Activated CD4-positive, alpha-beta T cell treated with anti-CD3 and anti-CD28 coated beads, Interleukin-2, amount 50 U/mL, for 1 hour (primary cell): ENCODE measurements at places on chromosomes 16 and 17.

GRCh38 chr16:85556456-85557082, 56.6 kb upstream of the GSE1 start:
- peak; percentile 45 for DNase-seq

DNA sequence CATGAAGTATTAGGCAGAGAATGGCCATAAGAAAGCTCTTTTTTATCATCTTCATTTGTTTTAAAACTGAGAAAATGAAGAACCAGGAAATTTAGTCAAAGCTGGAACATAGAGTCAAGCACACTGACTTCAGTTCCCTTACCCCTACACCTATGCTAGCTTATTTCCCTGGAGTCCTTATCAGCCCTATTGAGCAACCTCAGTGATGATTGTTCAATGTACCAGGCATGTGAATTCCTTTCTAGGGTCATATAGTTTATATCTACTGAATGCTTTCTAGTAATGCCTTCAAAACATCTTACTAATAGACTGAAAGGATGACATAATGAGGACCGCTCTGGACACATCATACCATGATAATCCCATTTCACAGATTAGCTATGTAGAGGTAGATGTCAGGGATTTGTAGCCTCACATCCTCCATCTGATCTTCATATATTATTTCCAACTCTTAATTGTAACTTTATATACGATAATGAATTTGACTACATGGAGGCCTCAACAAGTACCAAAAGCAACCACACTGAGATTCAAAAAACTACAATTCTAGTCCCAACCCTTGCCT, 460.4 kb upstream of the DYNLRB2 start:
- DNase-seq = no peak

GRCh38 chr17:15238057-15238456, 27.1 kb downstream of the PMP22 start:
- no peak for DNase-seq

GRCh38 chr16:66741169-66741900, 10.1 kb downstream of the DYNC1LI2 start:
- DNase-seq = no peak

- DNase-seq = no peak
Observed at GRCh38 chr17:16459855-16460550, 32.0 kb downstream of the LRRC75A start.

DNA sequence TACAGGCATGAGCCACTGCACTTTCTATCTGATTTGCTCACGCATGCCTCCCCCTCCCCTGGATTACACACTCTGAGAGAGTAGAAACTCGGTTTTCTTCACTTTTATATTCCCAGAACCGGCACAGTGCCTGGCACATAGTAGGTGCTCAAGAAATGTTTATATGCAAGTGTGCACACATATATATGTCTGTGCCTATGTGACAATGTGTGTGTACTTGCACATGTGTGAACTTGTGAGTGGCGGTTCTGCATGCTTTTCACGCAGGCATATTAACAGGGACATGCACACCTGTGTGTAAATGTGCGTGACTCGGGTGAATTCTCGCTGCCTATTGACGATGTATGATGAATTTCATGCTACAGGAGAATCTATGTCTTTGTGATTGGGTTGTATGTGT, 22.1 kb upstream of the IL21R start:
- no peak for DNase-seq

DNA sequence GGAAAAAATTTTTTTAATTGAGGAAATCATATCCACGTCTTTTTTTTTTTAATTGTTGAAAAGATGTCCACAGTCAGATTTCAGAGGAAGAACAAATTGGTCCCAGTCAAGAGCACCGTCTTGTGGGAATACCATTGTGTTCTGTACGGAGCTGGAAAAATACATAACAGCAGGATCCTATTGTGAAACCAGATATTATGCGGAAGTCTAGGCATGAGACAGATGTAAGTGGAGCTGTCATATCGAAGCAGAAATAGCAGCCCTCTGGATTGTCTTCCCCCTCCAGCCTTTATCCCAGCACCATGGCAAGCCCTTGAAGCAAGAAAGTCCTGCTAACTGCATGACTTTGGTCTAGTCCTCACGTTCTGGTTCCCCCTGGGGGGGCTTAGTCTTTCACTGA, 391.6 kb upstream of the ASIC2 start:
- DNase-seq = no peak

GRCh38 chr17:78992542-78993212, 13.0 kb upstream of the LGALS3BP start:
- no peak for DNase-seq

GRCh38 chr16:19926449-19927390, 42.1 kb upstream of the GPRC5B start:
- DNase-seq = no peak

- DNase-seq = no peak
Observed at GRCh38 chr17:34519282-34519681, 60.1 kb upstream of the TMEM132E start.

- DNase-seq = peak; percentile 38
Observed at GRCh38 chr17:38877130-38877851, 7.4 kb downstream of the LASP1 start.

GRCh38 chr16:30082545-30083090, 6.8 kb downstream of the PPP4C start:
- no peak for DNase-seq

- DNase-seq = no peak
Observed at GRCh38 chr17:69760562-69760961, 314.5 kb upstream of the KCNJ16 start.

GRCh38 chr16:3444032-3444388, 530 bp downstream of the NAA60 start:
- no peak for DNase-seq

DNA sequence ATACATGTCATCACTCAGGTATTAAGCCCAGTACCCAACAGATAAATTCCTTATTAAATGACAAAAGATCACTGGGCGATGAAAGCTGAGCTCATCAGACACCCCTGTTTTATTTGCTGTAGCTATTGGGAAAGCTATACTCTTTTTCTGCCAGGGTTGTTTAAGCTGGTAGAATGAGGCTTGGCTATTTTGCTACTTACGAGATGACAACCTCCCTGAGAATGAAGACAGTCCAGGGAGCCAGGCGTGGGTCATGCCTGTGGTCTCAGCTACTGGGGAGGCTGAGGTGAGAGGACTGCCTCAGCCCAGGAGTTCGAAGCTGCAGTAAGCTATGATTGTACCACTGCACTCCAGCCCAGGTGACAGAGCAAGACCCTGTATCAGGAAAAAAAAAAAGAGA, 4.3 kb upstream of the SH2B1 start:
- no peak for DNase-seq

DNA sequence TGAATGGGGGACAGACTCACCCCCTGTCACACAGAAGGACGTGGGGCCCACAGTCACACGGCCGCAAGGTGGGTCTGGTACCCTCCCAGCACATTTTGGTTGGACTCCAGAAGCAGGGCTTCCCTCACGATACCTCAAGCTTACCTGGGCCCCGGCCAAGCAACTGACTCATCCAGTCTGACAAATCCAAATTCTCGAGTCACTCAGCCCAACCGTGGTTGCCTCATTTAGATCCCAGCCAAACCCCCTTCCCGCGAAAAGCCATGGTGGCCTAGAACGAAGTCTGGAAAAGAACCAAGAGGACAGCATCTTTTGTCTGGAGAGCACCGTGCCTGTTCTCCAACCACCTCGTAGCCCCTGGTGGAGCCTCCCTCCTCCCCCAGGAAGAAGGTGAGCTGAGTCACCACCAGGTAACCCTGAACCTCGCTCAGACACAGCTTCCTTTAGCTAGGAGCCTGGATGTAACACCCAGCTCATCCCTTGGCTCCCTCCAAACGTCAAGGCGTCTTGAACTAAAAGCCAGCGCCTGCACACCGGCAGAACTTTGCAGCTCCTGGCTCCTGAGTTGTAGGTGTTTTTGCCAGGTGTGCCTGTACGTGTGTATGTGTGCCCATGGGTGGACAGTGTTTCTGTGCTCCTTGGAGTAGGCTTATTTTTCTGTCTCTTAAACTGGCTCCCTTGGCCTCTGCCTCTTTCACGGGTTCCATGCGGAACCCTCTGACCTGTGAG, 78.9 kb downstream of the CMIP start:
- DNase-seq = no peak

- DNase-seq = no peak
Observed at GRCh38 chr16:69822174-69822935, 60.2 kb downstream of the WWP2 start.

GRCh38 chr17:72381597-72382397, 261.0 kb downstream of the SOX9 start:
- DNase-seq = no peak

- no peak for DNase-seq
Observed at GRCh38 chr17:1412185-1413110, 12.4 kb upstream of the YWHAE start.

GRCh38 chr16:25988084-25988483, 296.3 kb downstream of the HS3ST4 start:
- no peak for DNase-seq

DNA sequence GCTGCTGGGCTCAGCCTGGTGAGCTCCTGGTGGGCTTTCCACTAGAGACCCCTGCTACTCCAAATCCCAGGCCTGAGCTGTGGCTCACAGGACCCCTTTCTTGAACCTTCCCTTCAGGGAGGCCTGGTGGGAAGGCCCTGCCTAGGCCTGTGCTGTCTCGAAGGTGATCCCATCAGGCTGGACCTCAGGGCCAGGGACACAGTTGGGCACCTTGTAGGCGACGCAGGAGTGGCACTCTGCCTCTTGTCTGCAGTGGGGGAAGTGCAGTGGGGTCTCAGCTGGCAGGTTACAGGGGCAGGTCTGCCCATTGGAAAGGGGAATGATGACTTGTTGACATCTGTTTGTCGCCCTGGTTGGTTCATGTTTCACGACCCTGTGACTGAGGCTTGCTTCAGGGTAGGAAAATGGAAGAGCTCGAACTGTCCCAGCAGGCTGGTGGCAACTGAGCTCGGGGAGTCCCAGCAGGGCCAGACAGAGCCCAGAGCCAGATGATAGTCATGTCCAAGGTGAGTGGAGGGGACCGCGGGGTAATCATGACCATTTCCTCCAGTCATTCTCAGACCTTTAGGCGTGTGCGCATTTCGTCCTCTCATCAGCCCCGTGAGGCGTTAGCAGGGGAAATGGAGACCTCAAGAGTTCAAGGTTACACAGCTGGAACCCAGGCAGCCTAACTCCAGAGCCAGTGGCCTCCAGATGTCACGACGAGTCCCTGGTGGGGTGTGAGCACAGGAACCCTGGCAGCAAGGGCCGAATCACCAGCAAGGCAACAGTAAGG, 11.3 kb downstream of the CMIP start:
- DNase-seq = no peak

GRCh38 chr17:36667922-36668321, 66.5 kb downstream of the MRM1 start:
- no peak for DNase-seq

GRCh38 chr16:10777356-10777755, 33.7 kb downstream of the NUBP1 start:
- no peak for DNase-seq

- DNase-seq = no peak
Observed at GRCh38 chr16:78543023-78543422, 443.6 kb downstream of the WWOX start.

- DNase-seq = peak; percentile 73
Observed at GRCh38 chr16:1363501-1364041, 11.8 kb downstream of the GNPTG start.

DNA sequence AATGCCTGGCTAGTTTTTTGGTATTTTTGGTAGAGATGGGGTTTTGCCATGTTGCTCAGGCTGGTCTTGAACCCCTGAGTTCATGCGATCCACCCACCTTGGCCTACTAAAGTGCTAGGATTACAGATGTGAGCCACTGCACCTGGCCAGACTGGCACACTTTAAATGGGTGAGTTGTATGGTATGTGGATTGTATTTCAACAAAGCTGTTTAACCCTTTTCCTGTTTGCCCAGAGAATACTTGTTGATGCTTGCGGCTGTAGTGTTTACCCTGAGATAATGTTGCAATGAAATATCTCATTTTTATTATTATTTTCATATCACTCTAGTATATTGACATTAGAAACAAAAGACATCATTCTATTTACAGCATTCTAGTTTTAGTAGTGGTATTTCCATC, 17.1 kb upstream of the TMEM94 start:
- no peak for DNase-seq

- DNase-seq = no peak
Observed at GRCh38 chr16:49789616-49790015, 66.3 kb downstream of the ZNF423 start.

DNA sequence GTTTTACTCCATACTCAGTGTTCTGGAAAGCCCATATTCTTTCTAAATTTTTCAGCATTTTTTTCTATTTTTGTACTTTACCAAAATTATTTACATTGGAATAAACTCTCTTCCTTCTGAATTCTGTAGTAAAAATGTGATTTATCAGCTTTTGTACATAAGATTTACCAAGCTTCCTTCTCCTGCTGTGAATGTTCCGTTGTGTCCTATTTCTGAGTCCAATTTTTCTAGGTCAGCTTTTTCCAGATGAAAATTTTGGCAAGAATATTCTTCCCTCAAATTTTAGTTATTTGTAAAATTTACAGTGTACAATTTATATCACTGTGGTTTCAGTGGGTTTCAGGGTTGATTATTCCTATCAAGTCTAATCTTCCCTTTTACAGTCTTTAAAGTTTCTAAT, 27.5 kb downstream of the ASPA start:
- DNase-seq = no peak

- DNase-seq = no peak
Observed at GRCh38 chr16:81094771-81095251, 1.4 kb downstream of the GCSH start.
